Foreskin keratinocyte (primary cell): ENCODE measurements at places on chromosomes 7 and 10. TPM values are rescaled to one million over a fixed set of nuclear protein-coding genes. Genes with fewer than 3 reads are reported as not detected.

GRCh38 chr7:30909431-30909830, 2.2 kb upstream of the AQP1 start:
- DNase-seq, result no peak

GRCh38 chr10:113576852-113577251, 24.0 kb downstream of the HABP2 start:
- DNase-seq, result no peak

FFAR4 gene
- total RNA-seq, result not detected in 2 replicates

RADIL gene
- 0.04 and 0.07 TPM in 2 replicates for total RNA-seq
